Lower leg skin (tissue), 4 donors: ENCODE measurements at places on chromosomes 12 and 14.

GRCh38 chr12:118145798-118146156 is 9.9 kb downstream of the PEBP1 start:
- DNase-seq, result no peak

- DNase-seq, result no peak
These were observed 122.8 kb downstream of the NTF3 start for GRCh38 chr12:5554711-5555110.

GRCh38 chr12:71504476-71504875 is 64.9 kb downstream of the LGR5 start:
- peak; percentile 89 for DNase-seq

GRCh38 chr14:50635141-50635540 is 33.0 kb downstream of the SAV1 start:
- DNase-seq, result no peak

DNA sequence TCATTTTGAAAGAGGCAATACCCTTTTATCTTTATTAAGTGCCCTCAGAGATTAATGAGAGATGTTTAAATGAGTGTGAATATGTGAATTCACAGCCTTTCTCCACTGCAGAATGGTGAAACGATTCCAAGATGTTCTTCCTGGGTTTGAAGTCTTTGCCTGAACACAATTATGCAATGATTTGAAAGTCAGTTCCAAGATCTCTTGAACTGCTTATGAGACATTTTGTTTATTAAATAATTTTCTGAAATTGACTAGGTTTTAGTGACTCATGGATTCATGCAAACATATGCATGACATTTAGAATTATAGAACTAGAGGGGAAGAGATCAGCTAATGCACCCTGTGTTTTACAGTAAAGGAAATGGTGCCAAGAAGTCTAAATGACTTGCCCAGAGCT is 118.1 kb upstream of the SLC38A2 start:
- DNase-seq, result no peak

DNA sequence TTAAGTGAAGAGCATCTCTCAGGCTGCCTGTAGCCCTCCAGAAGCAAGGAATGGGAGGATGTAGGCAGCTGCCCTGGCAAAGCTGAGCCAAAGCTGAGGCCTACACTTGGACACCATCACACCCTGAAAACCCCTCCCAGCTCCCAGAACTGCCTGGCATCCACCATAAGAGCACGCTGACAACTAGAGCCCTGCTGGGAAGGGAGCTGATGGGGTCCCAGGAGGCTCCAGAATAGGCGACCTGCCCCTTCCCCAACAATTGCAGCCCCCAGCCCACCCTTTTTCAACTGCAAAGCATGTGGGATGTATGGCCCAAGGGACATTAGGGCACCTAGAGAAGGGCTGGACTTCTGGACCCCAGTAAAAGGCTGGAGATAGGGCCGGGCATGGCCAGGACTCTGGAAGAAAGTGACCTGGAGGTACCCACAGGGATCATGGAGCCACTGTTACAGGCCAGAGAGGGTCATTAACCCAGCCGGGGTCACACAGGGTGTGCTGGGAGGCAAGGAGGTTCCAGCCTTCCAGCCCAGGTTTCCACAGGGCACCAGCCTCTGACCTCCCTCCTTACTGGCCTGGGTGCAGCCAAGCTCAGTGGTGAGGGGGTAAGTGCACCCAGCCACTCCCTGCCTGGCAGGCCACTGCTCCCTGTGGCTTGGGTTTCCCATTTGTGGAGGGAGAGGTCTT is 27.8 kb downstream of the FAM222A start:
- peak; percentile 60 for DNase-seq

DNA sequence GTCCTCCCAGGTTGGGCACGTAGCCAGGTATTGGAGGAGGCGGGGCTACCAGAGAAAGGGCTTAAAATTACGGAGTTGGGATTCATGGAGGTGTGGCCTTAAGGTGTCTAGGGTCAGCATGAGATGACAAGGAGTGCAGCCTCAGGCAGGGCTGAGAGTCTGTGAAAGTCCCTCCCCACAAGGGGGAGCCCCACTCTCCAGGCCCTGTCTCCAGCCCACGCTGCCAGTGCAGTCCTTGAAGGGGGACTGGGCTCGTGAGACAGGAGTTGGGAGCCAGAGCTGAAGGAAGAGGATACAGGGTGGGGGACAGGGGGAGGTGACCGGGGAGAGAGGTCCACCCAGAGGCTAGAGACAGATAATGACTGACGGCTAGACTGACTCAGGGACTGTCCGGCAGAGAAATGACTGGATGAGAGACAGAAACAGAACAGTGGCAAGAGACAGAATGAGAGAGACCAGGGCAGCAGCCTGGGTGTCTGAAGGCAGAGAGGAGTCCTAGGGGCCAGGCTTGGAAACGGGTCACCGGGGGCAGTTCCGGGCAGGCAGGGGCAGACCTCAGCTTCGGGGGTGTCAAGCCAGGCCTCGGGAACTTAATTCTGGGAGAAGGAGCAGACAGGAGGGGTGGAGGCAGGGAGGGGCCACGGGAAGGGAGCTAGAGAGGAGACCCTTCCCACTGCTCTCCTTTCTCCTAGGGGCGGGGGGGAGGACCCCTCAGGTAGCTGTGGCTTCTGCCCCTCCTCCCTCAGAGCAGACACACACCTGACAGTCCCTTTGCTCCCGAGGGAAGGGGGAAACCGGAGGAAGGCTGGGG is 970 bp downstream of the CDH24 start:
- DNase-seq, result no peak

GRCh38 chr12:121776190-121777098 is 17.0 kb downstream of the RHOF start:
- DNase-seq, result peak; percentile 97

DNA sequence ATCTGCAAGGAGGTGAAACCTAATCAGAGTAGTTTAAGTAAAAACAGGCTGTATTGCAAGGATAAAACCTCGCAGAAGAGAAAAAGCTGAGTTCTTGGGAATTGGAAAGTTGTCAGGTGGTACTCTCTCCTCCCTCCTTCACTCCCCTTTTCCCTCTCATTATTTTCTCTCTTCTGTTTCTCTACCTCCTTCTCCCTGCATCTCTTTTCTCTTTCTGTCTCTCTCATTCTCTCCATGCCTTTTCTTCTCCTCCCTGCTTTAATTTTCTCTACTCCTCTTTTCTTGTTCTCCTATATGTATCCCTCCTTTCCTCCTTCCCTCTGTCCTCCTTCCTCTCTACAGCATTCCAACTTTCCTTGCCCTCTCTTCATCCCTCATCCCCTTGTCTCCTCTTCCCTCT is 14.2 kb upstream of the PPP1R12A start:
- no peak for DNase-seq

DNA sequence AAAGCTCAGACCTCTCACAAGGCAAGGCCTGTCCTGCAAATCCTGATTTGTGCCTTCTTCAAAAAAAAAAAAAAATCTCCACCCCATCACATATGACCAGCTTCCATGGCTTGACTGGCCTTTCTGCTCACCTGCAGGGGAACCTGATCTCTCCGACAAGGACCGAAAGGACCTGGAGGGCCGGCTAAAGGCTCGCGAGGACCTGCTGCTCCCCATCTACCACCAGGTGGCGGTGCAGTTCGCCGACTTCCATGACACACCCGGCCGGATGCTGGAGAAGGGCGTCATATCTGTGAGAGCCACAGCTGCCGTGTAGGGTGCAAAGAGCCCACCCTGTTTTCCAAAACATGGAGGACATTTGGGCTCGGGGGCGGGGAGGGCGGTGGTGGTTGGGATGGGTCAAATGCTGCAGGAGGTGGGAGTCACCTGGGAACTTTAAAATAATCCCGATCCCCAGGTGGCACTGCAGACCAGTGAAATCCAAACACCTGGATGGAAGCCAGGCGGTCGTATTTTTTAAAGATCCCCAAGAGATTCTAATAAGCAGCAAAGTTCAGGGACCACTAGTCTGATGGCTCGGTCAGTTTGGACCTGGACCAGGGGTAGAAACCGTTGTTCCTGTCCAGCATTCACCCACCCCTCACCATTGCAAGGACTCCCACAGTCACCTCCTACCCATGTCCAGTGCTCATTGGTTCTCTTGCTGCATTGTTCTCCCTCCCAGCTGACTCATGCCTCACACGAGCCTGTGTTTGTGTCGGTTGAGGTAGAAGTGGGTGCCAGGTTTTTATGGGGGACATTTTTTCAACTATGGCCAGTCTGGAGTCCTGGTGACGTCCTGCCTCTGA is 44.8 kb downstream of the FOXN4 start:
- peak; percentile 93 for DNase-seq

DNA sequence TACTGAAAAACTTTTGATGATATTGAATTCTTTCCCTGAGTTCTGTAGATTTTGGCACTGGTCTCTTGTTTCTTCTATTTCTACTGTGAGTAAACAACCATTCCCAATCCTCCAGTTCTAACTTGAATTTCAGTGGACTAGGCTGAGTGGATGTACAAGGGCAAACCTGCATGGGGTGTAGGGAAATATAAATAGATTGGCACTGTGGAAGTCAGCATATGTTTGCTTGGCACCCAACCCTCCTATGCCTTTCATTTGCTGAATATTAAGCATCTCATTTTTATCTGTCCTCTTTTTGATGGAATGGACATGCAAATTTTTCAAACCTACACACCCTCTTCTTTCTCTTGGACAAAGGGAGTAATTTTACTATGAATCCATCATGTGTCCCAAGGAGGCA is 828.3 kb downstream of the DIO2 start:
- DNase-seq, result no peak

GRCh38 chr12:56522411-56523193 is 982 bp downstream of the RBMS2 start:
- no peak for DNase-seq

GRCh38 chr12:43169115-43169681 is 382.8 kb downstream of the ADAMTS20 start:
- no peak for DNase-seq

DNA sequence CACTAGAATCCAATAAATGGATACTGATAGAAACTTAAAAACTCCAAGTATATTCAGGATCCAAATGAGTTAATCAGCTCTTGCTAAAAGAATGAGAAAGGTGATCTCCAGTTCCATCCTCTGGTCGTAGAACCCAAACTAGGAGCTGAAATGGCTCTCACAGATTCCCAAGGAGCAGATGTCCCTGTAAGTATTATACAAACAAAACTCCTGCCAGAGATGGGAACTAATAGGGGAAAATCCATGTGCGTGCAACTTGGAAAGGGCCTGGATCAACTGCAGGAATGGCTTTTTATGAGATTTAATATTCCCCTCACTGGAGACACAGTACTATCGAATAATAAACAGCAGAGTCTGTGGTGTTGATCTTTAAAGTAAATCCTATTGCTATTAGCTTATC is 309.2 kb upstream of the TBX3 start:
- DNase-seq, result no peak

DNA sequence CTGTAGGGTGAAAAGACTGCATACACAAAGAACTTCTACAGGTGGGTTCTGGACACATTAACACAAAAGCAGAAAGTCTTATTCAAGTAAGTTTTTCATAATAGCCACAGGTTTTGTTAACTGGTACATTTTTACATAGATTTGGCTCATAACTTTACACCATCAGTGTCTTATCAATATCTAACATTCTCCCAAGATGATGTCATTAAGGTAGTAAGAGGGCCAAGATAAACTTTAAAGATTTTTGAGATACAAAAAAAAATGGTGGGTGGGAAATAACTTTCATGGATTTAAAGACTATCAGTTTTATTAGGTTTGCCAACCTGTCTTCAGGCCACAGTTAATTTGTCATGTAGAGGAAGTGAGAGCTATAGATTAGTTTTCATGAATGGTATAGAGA is 1.7 kb downstream of the SUPT16H start:
- DNase-seq, result no peak

DNA sequence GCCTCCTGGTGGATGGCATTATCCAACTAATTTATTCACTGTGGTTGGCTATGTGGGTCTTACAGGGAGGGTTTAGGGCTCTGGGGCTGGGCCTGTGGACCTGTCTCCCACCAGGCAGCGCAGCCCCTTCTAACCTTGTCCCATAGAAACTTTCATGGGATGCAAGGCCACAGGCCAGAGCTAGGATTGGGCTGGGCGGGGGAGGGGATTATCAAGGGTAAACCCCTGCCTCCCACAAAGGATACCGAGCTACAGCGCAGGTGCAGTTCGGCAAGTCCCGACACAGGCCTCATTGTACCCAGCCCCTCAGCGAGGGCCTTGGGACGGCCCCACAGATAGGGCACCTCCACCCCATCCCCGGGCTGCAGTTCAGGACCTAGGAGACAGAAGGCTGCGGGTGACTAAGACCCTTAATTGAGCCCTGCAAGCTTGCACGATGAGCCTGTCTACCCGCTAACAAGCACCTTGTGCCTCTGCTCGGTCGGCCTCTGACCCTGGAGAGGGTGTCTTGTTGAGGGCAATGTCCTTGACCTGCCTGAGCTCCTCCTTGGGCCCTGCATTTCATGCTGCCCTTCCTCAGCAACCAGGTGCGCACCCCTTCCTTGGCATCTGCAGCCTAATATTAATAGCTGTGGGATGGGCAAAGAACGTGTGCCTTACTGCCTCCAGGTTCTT is 46.7 kb downstream of the PSMA6 start:
- no peak for DNase-seq

- no peak for DNase-seq
These were observed 12.6 kb upstream of the PLEKHD1 start for GRCh38 chr14:69471916-69472315.

DNA sequence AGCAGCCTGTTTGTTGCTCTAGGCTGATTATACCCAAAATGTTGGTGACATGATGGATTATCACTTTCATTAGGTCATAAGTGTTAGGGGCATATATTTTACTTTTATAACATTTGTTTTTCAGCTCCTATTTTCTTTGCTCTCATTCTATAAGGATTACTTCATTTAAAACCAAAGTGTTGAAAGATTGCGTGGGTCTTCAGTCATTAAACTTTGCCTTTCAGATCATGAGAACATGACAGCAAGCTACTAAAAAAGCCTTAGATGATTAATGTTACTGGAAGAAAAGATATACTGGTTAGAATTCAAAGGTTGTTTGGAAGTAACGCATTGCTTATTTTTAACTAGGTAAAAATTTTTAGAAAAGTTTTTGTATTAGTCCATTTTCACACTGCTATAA is 156.8 kb downstream of the ERC1 start:
- no peak for DNase-seq

DNA sequence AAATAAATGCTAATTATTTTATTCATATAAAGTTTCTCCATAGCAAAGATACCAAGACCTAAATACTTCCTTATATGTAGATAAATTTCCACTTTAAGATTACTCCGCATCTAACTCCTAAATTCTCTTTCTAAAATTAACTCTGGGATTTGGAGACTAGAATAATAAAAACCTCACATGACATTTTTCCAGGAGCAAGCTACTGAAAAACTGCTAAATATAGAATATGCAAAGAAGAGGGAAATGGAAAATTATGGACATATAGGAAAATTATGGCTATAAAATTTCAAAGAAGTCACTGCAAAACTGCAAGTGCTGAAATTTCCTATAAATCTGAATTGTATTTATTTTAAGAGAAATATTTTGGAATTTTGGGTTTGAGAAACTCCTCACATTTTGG is 186.2 kb downstream of the DUSP6 start:
- DNase-seq, result no peak

GRCh38 chr12:79961411-79961810 is 26.5 kb upstream of the PPP1R12A start:
- no peak for DNase-seq

DNA sequence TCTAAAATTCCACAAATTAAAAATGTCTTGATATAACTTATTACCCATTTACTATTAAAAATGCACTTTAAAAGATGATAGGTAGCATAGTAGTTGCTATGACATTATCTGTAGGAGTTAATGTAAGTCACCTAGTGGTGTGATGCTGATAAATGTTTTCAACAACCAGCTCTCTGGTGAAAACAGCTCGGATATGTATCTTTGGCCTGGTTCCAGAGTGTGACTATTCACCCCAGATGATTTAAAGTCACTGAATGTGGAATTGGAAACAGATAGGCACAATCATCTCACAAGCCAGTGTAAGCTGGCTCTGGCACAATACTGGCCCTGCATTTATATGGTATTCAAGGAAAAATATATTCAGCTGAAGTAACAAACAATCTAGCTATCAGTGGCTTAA is 9.2 kb upstream of the CCDC196 start:
- no peak for DNase-seq
